Stimulated activated CD4-positive, alpha-beta T cell treated with anti-CD3 and anti-CD28 coated beads, Interleukin-12 subunit alpha, Interleukin-12 subunit beta, amount 100 ng/mL, for 48 hours (primary cell): ENCODE measurements at places on chromosomes 2 and 18.

DNA sequence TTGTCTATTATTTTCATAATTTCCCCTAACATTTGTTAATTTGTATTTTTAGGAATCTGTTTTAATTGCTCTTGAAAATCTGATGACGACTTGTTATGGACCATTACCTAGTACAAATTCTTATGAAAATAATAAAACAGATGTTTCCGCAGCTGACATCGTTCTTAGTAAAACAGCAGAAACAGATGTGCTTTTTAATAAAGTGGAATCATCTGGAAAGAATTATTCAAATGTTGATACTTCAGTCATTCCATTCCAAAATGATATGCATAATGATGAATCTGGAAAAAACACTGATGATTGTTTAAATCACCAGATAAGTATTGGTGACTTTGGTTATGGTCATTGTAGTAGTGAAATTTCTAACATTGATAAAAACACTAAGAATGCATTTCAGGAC is 69.9 kb downstream of the PMS1 start:
- DNase-seq = no peak

DNA sequence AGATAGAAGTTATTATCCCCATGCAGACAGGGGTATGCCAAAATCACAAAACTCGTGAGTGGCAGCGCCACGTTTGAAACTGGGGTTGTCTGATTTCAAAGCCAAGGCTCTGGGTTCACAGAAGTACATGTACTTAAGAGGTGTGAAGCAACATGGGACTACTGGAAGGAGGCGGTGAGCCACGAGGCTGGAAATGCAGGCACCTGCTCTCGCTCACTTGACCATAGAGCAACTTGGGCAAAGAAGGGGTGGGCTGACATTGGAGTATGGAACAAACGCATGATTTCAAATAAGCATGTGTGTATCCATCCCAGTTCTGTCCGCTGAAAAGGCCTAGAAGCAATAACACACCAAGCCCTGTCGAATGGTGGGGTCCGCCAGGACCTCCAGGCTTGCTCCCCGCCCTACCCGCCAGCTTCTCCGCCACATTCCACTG is 593 bp upstream of the ACTR2 start:
- DNase-seq = no peak

DNA sequence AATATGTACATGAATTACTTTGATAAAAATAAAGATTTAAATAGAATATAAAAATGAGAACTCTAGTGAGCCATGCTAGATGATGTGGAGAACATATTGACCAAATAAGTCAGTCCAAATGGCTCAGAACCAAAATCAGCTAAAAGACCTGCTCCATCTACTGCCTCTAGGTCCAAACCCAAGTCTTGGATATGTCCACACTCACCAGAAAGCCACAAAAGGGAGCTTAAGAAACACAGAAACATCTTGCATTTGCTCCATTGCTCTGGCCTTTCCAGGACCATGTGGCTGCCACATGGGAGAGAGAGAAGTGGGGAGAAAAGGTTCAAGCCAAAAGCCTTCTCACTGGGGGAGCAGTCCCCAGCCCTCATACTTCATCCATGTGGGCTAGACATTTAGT is 272.5 kb downstream of the DYSF start:
- no peak for DNase-seq

DNA sequence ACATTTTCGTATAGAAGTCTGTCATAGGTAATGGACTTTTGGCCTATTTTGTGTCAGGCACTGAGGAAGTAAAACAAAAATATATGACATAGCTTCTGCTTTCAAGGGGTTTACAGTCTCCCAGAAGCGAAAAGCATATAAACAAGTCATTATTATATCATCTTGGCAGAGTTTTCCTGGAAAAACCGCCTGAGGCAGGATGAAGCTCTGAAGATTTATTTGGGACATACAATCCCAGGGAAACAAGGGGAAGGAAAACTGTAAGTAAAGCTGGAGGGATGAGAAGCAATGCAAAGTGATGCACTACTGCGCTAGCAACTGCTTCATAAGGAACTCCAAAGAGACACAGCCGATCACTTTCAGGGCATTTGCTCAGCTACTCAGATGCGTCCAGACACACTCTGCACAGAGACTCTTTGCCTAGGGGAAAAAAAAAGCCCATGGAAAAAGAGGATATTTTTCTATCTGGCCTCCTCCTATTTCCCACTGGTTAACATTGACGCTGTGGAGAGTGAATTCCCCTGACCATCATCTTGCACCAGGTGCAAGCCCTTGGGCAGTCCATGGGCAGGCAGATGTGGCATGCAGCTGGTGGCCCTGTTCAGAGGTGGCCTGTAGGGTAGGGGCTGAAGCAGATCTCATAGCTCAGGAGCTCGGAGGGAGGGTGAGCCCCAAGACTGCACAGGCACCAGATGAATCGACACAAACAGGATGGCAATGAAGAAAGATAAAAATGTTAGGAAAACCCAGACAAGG is 158.1 kb downstream of the METTL4 start:
- DNase-seq = no peak

DNA sequence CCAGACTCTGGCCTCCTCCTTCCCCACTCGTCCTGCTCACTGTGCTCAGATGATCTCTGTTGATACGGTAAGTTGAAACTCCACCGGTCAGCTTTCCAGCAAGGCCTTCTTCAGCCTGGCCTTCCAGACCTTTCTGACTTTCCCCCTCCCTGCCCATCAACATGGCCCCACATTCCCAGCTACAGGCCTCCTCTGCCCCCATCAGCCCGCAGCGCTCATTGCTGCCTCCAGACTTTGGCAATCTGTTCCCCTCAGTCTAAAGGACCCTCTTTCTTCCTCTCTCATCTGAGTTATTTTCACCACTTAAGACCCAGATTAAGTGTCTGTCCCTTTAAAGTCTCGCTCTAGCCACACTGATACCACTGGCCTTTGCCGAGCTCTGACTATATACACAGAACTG is 10.6 kb downstream of the LOXHD1 start:
- DNase-seq = no peak

- DNase-seq = no peak
These were observed 398.2 kb downstream of the ADCYAP1 start for GRCh38 chr18:1302861-1303260.

DNA sequence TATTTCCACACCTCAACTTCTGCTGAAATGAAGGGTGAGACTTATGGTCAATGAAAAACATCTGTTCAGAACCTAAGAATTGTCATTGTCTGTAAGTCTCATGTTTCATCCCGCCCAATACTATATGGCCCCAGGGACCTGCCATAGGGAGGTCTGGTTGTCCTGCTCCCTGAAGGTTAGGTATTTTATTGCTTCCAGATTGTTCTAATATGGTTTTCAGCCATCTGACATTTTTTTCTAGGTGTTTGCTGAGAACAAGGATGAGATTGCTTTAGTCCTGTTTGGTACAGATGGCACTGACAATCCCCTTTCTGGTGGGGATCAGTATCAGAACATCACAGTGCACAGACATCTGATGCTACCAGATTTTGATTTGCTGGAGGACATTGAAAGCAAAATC is 7.3 kb downstream of the XRCC5 start:
- no peak for DNase-seq

DNA sequence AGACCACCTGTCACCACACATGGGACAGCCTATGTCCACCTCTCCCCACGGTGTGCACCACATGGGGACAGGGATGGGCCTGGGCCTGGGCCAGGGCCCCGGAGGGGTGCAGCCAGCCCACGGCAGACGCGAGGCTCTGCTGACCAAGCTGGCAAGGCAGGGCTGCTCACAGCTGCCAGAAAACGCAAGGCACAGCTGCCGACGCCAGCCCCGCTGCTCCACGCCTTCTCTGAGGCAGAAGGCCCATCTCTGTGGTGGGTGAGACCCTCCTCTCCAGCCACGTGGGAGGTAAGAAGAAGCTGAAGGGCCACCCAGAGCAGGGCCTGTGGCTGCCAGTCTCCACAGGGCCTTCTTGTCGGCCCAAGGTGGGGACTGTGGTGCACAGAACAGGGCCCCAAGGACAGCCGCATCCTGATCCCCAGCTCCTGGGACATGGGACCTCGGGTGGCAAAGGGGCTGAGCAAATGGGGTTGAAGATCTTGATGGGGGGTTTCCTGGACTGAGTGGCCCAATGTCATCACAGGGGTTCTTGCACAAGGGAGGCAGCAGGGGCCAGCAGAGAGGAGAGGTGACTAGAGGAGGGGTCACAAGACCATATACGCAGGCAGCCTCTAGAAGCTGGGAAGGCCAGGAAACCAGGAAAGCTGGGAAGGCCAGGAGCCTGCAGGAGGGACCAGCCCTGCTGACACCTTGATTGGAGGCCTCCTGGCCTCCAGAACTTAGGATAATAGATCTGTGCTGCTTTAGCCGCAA is 72.3 kb downstream of the NDUFA10 start:
- DNase-seq = no peak

GRCh38 chr2:46135228-46135855 is 161.9 kb upstream of the EPAS1 start:
- DNase-seq = no peak

GRCh38 chr2:194826241-194826640 is 830.8 kb upstream of the SLC39A10 start:
- DNase-seq = no peak

- DNase-seq = no peak
These were observed 60.0 kb downstream of the CABLES1 start for GRCh38 chr18:23194997-23195957.

DNA sequence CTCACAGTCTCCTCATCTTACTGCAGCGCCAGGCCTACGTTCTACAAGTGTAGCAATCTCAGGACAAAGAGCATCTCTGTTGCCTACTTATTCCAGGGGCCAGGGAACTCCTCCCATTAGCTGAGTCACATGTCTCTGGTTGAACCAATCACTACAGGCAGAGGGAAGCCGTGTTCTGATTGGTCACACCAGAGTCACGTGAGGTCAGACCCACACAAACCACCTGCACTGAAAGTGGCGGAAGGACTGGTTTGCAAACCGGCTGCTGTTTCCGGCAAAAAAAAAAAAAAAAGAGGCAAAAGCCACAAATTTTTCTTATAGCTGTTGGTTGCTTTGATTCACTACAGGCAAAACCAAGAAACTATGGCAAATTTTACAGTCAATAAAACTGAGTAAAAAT is 21.9 kb upstream of the USP14 start:
- peak; percentile 9 for DNase-seq

DNA sequence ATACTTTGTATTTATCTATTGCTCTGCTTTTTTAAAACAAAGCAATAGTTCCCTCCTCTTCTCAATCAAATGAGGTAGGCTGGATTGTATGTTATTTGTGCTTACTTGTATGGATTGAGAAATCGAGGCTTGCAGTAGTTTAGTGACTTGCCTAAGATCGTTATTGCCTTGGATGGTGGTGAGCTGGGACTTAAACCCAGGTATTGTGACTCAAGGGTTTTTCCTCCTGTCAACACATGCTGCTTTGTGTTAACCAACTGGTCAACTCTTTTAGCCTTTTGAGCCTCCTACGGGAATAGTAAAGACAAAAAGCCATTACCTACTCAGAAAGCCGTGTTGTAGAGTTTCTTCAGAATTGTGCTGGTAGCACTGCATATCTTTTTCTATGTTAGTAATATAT is 95.2 kb upstream of the THUMPD2 start:
- DNase-seq = no peak

GRCh38 chr18:79819968-79820351 is 22.2 kb downstream of the KCNG2 start:
- no peak for DNase-seq

GRCh38 chr2:224449212-224450147 is 47.6 kb upstream of the FAM124B start:
- no peak for DNase-seq

DNA sequence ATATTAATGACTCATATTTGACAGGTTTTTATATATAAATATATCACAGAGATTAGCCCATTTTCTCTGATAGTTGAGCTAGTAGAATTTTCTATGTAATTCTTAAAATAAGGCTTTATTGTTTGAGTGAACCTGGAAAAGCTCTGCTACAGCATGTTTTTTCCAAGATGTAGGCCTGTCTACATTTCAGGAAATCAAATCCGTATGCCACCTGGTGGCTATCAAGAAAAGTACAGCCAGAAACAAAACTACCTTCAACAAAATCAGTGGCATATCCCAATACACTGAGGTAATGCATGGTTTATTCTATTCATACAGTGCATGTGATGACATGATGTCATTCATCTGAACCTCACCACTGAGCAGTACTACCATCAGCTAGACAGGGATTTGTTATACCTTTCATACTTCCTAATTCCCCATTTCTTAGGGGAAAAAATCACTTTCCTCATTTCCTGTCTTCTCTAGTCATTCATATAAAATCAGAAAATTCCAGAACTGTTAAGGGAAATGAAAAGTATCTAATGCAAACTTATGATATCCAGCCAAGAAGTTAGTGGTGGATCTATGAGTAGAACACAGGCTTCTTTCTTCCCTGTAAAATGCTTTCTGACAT is 310.4 kb upstream of the SYT4 start:
- no peak for DNase-seq

DNA sequence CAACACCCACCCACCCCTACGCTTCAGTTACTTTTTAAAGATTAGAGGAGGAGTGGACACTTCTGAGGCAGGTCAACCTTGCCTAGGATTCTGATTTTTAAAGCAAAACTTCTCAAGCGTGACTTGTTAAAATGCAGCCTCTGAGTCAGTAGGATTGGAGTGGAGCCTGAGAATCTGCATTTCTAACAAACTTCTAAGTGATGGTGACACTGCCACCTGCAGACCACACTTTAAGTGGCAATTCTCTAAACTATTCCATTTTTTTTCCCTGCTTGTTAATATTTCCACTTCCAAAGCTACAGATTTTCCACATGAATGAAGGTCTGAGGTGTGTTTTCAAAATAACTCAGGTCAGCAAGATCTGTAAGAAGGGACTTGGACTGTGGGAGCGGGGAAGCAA is 171.1 kb upstream of the CCDC150 start:
- no peak for DNase-seq

DNA sequence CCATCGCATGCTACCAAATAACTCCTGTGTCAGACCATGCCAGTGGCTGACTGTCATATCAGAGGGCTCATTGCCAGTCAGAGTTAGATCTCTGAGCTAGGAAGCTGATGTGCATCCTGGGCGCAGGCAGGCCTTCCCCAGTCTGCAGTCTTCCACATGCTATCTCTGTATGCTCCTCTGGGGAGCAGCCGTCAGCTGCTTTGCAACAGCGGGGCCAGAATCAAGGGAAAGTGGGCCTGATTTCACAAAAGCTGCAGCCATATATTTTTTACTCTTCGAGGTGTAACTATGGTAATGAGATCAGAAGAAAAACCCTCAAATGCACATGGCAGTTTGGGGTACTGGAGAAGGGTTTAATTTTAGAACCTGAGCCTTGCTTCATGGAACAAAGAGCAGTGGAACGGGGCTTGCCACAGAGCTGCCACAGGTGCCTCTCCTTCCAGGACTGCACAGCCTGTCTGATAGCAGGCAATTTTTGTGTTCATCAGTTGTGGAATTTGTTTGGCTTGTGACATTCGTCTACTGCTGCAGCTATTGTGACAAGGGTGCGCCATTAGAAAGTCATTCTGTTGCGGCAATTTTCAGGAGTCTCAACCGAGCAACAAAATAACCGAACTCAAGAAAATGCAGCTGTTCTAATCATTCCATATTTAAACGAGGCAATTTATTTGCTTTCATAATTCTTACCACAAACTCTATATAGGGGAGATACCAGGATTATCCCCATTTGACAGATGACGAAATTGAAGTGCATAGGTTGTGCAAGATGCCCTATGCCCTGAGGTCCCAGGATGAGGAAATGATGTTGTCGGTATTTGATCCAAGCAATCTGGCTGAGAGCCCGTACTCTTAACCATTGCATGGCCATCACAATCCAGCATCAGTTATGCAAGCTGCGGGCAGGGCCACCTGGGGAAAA is 109.6 kb upstream of the CYRIA start:
- no peak for DNase-seq
